ENCODE measurements at places on chromosomes 4 and X.

GRCh38 chrX:9728261-9728660 is 37.4 kb downstream of the GPR143 start:
- no peak for DNase-seq

- DNase-seq, result no peak
Measured at GRCh38 chrX:134626434-134626833, 31.8 kb downstream of the PLAC1 start.

GRCh38 chr4:180205276-180205675 is 2037.9 kb upstream of the TENM3 start:
- DNase-seq, result no peak

DNA sequence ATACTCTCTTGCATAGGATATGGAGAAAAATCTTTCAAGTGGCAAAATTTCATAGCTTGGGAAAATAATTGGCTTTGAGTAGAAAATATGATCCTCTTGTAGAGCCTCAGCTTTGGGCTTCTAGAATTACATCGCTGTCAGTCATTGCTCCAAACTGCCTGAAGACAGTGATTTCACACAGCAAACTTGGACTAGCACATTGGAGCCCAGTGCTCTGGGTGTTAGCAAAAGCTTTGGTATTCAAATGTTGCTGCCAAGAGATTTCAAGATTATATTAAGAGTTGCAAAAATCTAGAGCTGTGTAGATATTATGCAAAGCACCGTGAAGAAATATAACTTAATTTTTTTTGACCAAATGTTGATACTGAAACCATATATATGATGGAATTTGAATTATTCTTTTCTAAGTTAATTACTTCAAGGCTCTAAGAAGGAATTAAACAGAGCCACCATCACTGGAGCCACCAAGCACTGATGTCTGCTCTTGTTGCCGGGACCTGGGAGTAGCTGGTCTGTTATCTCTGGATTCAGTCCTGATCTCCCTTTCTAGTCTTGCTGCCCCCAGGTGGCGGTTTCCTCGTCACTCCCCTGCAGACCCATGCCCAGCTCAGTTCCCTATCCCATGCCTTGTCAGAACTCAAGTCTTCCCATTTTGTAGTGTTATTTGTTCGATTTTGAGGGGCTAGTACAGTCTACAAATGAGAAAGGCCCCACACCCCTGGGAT is 260.7 kb upstream of the SFRP2 start:
- DNase-seq, result peak; percentile 21

DNA sequence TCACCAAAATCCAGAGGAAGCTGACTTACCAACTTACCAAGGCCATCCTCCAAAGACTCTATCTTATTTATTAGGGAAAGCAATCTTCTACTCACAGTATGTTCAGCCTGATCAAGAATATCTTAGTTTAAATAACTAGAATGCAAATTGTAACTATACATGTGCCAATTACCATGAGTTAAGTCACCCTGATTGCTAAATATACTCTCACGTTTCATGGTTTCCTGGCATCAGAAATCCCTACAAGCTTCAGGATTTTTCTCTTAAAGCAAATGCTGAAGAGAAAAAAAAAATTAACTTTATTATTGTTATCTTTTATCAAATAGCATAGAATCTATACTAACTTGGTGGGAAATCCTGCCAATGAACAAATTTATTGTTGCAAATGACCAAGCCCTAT is 63.0 kb upstream of the MXD4 start:
- DNase-seq, result no peak

DNA sequence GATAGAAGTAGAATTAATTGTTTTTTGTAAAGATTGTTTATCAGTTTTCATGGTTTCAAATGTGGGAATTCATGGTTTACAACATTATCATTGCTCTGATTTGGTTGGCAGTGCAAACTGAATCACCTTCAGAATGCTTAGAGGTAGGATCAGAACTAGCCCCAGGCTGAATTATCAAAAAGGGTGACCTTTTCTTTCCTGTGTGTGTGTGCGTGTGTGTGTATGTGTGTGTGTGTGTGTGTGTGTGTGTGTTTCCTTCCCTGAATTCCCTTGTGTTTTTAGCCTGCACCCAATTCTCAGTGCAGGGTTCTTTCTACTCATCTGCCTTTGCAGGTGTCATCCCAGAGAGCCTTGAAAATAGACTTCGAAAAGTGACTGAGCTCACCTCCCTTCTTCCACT is 125.0 kb downstream of the BMPR1B start:
- no peak for DNase-seq

GRCh38 chr4:2832309-2832980 is 11.2 kb upstream of the ADD1 start:
- no peak for DNase-seq

DNA sequence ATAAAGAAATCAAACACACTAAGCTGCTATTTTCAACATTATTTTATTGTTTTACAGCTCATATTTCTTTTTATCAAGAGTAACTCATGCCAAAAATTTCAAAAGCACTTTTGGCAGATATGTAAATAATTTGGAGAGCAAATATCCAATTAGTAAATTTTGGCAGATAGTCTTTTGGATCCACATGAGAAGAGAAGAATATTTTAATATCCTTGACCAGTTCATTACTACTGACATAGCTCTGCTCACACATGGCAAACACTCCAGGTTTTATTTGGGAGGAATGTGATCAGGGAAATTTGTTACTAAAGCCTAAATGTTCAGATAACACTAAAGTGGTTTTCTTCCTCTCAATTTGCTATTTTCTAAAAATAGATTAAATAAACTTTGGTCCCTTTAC is 1054.3 kb downstream of the FAT4 start:
- DNase-seq, result no peak

DNA sequence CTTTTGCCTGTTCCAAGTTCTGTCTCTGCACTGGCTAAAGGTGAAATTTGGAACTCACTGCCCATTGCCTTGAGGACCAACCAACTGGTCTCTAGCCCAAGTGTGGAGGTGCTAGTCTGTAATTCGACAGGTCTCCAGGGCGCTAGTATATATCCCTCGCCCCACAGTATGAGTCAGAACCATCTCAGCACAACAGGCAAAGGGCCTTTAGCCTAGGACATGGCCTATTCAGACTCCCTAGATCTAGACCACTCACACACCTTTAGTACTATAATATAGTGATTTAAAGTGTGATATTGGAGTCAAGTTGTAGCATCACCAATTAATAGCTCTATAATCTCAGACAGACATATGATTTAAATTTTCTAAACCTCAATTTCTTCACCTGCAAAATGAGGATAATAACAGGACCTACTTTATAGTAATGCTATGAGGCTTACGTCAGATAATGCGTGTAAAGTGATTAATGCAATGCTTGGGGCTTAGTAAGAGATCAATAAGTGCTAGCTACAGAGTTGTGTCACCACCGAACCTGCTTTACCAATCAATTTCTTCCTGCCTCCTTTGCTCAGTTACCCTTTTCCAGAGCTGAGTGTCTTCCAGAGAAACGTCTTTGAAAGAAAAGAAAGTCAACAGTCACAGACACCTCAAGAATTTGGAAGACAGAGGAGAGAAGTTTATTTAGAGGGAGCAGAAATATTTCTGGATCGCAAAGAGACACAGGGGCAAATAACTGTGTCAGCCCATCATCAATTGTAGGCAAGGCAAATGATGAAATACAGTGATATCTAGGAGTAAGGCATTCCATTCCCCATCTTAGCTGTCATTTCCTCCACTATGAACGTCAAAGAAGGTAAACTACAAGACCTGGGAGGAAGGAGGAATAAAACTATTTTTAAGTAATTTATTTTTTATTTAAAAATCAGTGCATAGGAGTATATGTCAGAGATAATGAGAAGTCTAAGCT is 2.3 kb downstream of the NOX1 start:
- DNase-seq, result no peak

DNA sequence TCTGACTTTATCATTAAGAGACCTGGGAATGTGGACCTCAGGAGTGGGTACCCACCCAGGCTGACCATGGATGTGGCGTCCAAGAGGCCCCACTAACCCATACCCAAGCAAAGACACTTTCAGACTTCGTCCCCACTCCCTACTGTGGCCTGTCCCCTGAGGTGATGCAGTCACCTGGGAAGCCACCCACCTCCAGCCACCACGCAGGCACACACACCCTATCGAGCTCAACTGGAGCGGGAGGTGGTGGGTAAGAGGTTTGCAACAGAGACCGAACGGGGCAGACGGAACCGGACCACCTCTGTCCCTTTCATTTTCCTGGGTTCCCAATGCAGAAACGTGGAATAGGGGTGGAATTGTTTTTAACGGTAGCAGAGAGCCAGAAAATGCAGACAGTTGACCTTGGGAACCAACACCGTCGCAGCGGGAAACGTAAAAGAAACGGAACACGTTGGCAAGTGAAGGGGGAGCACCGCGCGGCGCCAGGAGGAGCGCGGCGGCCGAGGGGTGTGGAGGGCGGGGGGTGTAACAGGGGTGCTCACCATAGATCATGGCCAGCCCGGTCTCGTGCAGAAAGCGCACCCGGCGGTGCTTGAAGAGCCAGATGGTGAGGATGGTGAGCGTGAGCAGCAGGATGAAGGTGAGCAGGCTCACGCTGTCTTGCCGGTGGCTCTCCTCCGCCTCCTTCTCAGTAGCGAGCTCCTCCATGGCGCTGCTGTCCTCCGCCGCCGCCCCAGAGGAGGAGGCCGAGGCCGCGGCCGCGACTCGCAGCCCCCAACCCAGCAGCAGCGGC is 559 bp downstream of the SLC9A7 start:
- DNase-seq, result no peak

DNA sequence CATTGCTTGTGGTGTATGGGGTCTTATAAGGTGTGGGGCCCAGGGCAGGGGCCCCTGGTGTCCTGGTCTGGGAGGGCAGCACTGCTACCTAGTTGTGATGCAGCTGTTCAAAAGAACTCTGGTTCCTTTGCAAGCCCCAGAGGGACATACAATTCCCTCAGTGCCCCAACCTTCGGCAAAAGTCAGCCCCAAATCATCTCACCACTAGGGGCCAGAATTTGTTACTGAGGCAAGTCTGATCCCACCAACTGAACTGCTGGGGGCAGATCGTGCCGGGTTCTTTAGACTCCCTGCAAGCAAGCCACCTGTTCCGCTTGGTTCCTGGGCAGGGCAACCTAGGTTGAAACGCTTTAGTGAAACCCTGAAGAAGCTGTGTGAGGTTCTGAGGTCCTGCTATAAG is 180.1 kb upstream of the S100G start:
- no peak for DNase-seq

- no peak for DNase-seq
Measured at GRCh38 chr4:58406762-58407161, 1296.6 kb upstream of the IGFBP7 start.

DNA sequence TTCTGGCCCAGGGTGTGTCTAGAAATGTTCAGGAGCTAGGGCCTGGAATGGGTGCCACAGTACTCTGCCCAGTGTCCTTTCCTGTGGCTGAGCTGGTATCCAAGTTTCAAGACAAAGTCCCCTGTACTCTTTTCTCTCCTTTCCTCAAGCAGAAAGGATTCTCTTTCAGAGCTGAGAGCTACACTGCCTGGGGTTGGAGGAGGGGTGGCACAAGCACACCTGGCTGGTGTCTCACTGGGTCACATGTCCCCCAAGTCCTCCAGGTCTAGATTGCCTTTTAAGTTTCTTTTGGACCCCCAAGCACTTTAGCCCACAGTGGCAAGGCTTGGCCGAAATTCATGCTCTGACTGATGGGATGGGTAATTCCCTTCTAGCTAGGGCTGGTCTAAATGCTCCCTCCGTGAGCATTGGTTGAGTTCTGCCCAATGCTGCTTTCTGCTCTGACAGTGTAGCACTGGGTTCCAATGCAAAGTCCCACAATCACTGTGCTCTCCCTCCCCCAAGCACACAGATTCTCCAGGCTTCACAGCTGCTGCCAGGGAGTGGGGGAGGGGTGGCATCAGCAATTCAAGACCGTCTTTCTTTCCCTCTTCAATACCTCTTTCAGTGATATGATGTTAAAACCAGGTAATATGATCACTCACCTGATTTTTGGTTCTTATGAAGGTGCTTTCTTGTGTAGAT is 47.8 kb downstream of the BEX3 start:
- no peak for DNase-seq

DNA sequence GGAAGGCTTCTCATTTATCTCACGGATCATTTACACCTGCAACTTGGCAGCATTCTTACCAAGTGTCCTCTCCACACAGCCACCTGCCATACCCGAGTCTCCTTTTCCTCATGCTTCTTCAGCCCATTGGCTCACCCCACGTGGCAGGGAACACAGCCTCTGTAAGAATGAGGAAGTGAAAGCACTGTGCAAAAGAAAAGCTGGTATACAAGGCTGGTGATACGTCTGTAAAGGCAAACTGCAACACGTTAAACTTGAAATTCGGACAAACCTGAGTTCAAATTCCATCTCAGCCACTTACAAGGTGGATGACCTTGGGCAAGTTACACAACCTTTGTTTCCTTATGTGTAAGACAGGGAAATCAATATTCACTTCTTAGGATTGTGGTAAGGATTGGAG is 164.0 kb upstream of the RASGEF1B start:
- DNase-seq, result no peak

DNA sequence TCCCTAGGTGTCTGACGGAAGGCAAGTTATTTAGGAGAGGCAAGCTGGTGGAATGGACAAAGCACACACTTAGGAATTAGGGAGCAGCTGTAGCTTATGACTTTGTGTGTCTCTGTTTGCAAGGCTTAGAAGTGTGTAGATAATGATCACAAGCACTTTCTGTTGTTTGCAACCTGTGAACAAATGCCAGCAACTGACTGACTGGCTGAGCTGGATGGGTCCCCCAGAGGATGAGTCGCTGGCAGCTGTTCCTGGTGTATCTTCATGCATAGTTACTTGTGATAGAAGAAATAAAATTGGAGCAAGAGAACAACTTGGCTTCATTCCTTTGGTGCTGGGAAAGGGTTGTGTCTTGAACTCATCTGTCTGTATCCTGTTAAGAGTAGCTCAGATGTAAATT is 64.2 kb upstream of the BEND4 start:
- DNase-seq, result no peak

DNA sequence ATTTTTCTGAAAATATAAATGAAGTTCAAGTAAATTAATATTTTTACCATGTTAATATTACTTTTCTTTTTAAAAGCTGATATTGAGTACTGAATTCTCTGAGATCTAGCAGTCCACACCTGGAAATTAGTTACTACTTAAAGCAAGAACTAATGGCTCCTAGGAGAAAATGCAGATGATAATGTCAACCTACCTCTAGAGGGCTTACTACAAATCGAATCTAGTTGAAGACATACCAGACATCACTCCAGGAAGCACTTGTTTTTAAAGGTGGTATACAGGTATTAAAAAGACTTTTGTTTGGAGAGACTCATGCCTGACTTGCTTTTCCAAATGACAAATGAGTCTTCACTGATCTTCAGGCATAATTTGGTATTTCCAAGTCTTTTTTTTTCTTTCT is 516.4 kb upstream of the BOD1L1 start:
- no peak for DNase-seq

DNA sequence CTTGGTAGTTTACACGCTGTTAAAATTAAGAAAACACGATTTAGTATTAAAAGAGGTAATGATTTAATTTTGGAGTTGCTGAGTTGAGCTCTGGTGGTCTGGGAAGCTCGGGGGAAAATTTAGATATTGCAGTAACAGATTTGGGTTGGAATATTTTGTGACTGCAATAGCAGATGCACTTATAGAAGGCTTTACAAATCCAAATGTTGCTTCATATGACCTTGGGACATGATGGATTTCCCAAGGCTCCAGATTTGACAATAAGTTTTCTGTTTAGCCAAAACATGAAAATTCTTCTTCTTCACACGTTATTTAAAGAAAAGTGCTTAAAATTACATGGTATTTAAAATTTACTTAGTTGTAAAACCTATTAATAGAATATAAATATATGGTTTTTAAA is 302.0 kb downstream of the SPRY1 start:
- no peak for DNase-seq
